MM.1S (cell line): ENCODE measurements at places on chromosomes 13 and 19.

DNA sequence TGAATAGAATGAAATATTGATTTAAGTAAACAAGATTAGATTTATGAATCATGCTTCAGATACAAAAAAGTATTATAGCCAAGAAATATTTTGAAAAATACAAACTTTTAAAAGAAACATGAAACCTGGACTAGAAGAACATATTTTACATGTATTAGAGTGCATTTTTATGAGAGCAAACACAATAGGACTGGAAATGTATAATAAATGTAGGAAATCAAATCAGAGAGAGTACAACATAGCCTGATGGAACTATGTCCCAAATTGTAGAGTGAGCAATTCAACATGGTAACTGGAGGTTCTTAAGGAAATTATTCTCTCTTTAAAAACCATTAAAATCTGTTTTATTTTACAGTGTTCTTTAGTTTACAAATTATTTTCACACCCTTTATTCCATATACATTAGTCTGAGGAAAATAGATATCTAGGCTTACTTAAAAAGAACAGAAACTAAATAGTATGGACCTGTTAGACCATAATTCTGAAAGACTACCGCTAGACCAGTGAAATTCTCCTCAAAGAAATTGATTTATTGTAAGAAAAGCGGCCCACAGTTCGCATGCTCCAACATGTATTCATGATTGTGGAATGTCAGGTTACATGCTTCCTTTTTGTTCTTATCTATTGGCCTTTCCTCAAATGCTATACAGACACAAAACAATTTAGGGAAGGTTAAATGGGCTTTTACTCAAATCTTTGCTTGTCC lies 1526.5 kb upstream of the SLC10A2 start:
- no peak for DNase-seq

DNA sequence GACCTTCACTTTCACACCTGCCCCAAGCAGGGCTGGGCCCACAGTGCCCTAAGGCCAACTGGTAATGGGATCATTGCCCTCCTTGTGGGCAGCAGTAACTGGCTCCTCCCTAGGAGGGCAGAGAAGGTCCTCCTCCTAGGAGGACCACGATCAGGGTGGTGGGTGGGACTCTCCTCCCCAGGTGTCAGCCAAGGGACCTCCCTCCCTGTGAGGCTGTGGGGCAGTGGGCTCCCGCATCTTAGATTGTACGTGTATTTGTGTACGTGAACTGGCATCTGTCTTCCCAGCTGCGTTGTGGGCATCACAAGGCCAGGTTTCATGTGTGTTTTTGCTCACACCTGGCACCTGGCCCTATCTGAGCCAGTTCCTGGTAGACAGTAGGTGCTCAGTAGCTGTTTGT lies 111.8 kb downstream of the SOX1 start:
- no peak for DNase-seq

DNA sequence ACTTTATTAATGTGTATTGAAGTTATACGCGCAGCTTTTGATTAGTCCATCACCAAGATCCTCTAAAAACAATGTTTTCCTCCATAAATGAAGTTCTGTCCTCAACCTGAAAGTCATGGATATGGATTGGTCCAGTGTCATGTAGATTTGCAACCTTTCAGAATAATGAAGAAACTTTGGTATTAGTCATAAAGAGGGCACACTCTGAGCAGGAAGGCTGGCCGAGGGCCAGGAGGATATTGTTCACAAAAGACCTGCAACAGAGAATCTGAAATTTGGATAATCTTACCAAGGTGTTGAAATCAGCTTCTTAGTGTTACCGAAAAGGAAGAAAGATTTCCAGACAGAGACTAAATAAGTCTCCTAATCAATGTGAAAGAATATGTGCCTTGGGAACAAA lies 20.7 kb downstream of the CLDN10 start:
- DNase-seq: no peak

DNA sequence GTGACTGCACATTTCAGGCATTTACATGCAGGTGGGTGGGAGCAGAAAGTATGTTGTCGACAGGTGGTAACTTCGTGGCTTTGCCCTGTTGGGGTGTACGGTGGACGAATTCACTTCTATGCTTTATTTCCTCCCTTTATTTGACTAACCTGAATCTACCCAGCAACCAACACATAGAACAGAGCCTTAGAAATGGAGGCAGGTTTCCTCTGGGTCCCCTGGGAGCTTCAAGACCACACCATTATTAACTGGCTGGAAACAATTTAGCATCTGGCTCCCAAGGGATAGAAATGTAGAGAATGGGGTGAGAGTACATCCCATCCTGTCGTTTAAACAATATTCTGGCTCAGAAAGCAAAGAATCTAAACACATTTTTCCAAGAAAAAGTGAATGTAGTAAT lies 244.4 kb downstream of the DLEU7 start:
- no peak for DNase-seq

- DNase-seq: peak; percentile 21
These were observed 33.7 kb downstream of the VSTM1 start for GRCh38 chr19:54029930-54030490.

GRCh38 chr13:113137691-113138298 lies 15.2 kb downstream of the F10 start:
- DNase-seq: no peak

- no peak for DNase-seq
These were observed 39.3 kb upstream of the URAD start for GRCh38 chr13:28027607-28028364.

GRCh38 chr13:98339684-98340425 lies 162.8 kb upstream of the RNF113B start:
- no peak for DNase-seq
